ENCODE measurements at places on chromosomes 5 and 9.

DNA sequence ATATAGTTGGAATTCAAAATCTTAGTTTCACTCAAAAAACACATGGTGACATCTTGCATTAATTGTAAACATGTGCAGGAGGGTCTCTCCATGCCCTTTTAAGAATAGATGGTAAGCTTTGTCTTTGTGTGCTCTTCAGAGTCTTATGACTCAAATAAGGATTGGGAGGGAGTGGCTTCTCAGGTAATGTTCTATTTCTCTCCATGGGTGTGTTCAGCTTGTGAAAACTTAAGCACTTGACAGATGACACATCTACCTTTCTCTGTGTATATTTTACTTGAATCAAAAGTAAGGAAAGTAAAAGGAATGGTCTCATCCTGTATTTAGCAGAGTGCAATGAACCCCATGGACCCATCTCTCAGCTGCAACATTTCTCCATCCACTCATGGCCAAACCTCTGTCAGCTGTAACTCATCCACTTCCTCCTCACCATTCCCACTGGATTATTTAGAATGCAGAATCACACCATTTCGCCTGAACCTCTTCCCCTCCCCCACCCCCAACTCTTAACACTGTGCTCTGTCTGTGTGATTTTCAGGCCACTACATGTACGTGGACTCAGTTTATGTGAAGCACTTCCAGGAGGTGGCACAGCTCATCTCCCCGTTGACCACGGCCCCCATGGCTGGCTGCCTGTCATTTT, 82.1 kb downstream of the MAMDC2 start:
- no peak for DNase-seq

- DNase-seq = peak; percentile 55
Observed at GRCh38 chr5:139658928-139659667, 10.9 kb downstream of the CXXC5 start.

GRCh38 chr5:96248131-96248530, 184.9 kb downstream of the PCSK1 start:
- DNase-seq = no peak

DNA sequence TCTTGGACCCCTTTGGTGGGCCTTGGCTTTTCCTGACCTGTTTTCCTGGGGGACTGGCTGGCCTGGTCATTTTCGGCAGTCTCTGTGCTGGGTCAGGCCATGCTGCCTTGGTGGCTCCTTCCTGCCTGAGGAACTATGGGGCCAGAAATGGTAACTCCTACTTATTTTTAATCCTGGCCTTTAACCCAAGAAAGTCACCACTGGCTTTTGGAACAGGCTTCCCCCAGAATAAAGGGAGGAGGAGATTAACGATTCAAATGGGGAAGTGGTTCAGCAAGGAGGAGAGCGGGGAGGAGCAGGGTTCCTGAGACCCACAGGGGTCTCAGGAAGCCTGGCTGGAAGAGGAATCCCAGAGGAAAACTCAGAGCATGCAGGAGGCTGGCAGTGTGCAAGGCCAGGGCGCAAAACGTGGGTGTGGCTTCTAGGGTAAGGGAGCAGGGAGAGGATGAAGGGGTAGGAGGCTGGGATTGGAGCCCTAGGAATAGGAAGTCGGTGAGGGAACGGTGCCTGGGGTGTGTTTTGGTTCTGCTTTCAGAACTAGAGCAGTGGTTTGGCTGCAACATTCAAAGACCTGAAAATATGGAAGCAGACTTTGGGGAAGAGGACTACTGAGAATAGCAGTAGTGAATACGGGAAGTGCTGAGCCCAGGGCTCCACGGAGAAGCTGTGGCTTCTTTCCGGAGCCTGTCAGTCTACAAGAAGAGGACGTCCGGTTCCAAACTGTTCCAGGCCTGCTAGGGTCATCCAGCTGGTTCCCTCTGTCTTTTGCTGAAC, 271.1 kb upstream of the KLF4 start:
- no peak for DNase-seq

GRCh38 chr9:85521371-85522197, 220.2 kb downstream of the AGTPBP1 start:
- DNase-seq = no peak

- DNase-seq = no peak
Observed at GRCh38 chr5:91135475-91136248, 247.5 kb downstream of the ARRDC3 start.

GRCh38 chr5:42520203-42520602, 97.0 kb downstream of the GHR start:
- no peak for DNase-seq

GRCh38 chr5:158284242-158284641, 425.3 kb upstream of the CLINT1 start:
- DNase-seq = no peak

DNA sequence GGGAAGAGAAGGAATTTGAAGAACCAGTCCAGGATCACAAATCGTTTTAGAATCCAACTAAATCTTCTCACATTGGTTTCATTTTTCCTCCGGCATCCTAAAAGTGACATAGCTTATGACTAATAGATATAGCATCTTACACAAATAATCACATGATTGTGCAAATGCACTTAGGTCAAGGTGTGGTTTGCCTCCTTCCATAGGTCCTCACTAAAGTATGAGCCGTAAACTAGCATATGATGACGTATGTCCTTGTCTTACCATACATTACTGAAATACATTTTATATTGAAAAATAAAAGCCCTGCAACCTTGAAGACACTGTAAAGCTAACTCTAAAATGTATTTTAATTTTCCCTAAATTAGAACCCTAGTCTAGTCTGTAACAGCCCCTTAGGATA, 362.7 kb upstream of the ADAMTS16 start:
- DNase-seq = no peak

- DNase-seq = peak; percentile 62
Observed at GRCh38 chr5:17255471-17256021, 38.1 kb downstream of the BASP1 start.

DNA sequence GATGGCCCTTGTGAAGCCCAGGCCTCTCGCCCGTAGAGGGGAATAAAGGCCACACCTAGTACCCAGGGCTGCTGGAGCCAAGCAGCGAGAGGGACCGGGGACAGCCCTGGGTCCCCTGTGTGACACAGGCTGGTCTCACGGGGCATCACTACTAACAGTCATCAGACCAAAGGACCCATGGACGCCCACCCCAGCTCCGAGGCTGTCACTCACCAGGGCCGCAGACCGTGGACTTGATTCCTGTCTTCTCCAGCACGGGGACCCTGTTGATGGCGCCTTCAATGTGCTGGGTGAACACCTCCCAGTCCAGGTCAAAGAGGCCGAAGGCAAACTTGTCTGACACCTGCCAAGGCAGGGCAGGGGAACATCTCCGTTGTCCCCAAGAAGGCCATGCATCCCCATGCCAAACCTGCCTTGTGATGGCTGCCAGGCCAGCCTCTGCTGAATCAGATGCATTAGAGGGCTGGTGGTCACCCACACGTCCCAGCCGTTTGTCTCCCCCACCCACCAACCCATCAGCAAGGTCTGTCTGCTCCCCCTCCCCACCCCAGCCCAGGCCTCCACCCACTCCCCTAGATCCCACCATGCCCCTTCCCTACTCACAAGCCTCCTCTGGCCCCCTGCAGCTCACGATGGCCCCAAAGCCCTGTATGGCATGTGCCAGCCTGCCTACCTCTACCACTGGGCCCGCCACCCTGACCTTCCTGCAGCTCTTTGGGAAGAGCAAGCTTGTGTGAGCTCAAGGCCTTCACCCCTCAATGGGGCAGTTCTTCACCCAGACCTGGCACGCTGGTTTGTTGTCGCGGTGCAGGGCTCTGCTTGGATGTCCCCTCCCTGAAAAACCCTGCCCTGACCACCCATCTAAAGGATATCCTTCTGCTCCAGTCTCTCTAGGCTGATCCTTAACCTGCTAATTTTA, 20.8 kb downstream of the SARDH start:
- DNase-seq = no peak

- no peak for DNase-seq
Observed at GRCh38 chr9:14881006-14881405, 29.2 kb downstream of the FREM1 start.

DNA sequence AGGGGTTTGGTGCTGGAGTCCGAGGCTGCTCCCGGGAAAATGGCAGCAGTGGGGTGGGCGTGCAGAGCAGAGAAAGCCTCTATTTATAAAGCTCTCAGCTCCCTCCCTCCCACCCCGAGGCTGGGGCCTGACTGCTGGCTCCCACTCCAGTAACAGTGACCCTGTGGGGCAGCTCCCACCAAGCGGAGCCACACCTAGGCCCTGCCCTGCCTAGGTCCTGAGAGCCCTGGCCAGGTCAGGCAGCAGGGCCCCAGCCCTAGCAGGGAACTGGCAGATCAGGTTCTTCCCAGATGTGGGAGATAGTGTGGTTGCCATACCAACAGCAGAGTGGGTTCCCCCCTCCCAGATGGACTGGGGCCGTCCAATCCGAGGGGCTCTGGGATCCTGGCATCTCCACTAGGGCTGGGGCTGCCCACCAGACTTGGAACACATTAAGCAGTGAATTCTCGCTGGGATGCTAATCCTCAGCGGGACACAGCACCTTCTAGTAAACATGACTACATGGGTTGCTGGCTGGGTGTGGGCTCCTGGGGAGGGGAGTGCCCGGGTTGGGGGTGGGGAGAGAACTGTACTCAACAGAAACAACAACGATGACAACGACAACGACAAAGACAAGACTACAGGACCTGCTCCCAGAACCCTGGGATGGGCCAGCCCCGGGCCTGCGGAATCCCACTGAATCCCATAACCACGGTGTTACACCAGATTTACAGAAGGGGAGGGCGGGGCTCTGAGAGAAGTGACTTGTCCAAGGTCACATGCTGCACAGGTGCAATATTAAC, 1.5 kb downstream of the SH3GLB2 start:
- DNase-seq = no peak

GRCh38 chr5:137179203-137179602, 319.9 kb downstream of the SPOCK1 start:
- no peak for DNase-seq

GRCh38 chr5:7808998-7809397, 41.9 kb downstream of the CFAP90 start:
- DNase-seq = no peak

DNA sequence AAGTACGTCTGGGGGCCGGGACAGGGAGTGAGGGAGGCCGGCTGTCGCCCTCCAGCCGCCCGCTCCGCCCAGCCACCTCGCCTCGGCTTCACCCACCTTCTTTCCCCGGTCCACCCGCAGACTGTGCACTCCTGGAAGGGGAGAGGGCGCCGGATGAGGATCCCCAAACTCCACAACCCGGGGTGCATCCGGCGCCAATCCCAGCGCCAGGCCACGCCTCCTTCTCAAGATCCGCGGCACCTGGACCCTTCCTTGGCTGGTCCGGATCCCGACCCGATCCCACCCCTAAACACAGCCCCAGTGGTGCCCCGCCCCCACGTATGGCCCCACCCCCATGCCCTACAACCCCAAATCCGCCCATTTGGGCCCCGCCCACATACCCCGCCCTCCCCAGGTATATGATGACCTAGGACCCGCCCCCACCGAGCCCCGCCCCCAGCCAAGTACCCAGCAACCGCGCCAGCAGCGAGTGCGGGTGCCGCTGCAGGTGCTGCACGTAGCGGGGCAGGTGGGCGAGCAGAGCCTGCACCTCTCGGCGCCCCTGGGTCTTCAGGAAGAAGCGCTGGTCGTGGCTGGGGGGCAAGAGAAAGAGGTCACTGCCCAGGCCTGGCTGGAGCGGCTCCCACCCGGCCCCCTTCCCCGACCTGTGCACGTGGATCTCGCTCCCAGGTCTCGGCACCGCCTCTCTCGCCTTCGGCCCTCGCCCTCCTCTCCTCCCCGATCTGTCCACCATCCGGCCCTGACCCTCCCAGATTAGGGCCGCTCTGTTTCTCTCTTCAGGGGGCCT, 3.2 kb downstream of the PIP5KL1 start:
- DNase-seq = no peak

DNA sequence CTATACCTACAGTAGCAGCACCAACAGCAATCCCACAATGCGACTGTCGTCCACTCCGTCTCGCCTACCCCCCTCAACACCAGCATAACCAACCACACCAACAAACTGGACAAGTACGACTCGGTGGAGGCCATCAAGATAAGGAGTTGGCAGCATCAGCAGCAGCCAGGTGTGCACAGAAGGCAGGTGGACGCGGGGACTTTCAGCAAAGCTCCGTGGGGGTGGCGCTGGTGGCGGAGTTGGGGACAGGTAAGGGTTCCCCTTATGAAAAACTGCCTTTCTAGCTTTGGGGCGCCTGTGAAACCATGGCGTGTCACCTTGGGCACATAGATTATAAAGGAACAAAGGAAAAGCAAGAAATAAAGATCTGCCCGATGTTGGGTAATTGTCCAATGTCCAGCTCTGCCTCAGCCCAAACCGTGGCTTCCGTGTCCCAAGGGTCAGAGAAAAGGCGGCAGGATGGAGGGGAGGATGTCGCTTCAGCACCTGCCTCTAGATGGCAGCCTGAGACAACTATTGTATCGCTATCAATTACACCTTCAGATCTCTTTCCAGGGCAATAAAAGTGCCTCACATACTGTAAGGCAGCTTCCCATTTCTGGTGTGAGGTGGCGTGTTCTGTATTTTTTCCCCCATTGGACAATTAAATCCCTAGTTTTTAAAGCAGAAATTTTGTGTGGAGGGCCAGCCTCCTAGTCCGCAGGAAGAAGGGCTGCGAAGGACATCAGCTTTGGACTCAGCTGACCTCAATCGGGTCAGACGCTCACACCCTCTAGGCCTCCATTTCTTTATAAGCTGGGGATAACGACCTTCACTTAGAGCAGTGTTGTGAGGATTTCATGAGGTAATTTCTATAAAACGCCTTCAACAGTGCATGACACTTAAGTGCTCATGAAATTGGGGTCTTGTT, 58.8 kb downstream of the MTRR start:
- peak; percentile 10 for DNase-seq

- DNase-seq = no peak
Observed at GRCh38 chr5:1415626-1416360, 29.4 kb downstream of the SLC6A3 start.

DNA sequence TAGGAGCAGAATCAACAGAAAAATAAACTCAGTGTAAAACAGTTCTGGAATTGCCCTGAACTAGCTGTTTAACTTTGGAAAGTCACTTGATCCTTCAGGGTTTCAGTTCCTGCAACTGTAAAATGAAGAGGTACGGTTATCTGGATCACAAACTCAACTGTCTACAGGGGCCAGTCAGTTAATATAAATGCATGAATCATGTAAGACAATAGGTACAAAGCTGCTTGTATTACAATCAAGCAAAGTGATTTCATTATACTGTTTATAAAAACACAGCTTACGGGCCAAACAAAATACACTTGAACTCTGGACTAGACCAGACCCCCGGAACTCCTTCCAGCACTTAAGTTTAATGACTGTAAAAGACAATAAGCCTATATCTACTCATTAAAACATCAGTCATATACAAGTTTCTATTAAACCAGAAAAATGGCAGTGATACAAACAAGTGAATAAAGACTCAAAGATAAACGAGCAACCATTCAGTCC, 73.0 kb downstream of the MRPS27 start:
- DNase-seq = no peak

DNA sequence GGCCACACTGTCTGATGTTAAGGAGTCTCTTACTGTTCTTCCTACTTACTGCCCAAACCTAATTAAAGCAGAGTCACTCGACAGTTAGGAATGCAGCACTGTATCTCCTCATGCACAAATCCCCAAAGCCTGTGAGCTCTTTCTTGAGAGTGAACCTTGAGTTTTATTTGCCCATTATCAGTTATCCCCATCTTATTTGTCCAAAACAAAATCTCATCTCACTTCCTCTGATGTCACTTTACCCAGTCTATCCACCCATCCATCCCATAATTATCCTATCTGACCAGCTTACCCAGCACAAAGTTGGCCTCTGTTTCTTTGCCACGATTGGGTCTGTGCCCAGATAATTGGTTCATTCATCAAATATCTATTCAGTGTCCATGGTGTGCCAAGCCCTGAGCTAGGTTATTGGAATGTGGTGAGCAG, 250.8 kb downstream of the SLIT3 start:
- DNase-seq = no peak
